Kidney epithelial cell (primary cell): ENCODE measurements at places on chromosomes 2 and 18.
A peak's percentile ranks its signal among the peaks of the same experiment; 100 is the strongest.

DNA sequence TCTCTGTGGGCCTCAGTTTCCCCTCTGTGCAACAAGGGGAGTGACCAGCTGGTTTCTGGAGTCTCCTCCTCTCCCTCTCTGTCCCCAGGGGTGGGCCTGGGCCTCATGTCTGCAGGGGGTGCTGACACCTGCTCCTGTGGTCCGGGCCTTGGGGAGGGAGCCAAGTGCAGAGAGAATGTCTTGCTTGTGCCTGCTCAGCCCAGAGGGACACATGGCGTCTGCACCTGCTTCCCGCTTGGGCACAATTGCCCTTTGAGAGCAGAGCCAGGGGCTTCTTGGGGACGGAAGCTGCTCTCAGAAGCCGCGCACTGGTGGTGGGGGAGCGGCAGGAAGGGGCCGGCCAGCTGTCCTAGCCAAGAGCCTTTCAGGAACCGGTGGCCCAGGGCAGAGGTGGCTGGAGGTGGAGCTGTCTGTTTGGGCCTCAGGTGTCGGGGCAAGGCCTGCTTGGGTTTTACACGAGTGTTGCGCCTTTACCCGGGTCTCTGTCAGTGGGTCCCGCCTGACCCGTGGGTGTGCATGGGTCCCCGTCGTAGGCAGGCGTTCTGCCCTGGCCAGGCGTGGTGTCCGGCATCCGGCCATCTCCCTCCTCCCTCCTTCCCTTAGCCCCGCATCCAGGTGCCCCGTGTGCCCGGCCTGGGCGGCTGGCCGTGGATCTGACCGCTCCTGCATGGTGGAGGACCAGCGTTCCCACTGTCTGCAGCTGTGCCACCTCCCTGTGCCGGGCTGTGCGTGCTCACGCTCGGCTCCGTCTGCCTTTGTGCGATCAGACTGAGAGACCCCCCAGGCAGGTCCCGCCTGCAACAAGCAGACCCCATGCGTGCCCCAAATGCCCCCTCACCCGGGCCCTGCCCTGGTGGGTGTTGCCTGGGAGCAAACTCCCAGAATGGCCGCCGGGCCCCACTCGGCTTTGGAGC is 4.0 kb downstream of the NEU4 start:
- DNase-seq, result no peak

GRCh38 chr2:111716905-111717775 is 166.9 kb downstream of the ANAPC1 start:
- DNase-seq, result no peak

DNA sequence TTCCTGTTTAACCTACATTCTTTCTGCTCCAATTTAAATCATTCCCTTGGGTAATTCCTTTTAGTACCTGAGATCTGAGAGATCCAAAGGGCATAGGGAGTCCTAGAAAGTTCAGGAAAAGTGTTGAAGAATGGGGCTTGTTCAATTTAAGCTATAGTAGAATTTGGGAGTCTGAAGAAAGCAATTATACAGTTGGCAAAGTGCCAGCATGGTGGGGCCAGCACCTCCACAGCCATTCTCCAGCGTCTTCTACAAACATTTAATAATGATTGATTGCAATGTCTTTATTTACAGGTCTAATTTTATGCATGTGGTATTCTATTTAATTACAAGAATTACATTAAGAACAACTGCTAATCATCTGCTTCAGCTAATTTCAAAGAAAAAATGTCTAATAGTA is 957.7 kb upstream of the GYPC start:
- no peak for DNase-seq

- DNase-seq, result no peak
These were observed 42.8 kb upstream of the SIGLEC15 start for GRCh38 chr18:45782662-45783061.

- DNase-seq, result no peak
These were observed 11.1 kb upstream of the RAB17 start for GRCh38 chr2:237601453-237602116.

GRCh38 chr2:84891355-84892010 is 10.6 kb upstream of the TRABD2A start:
- no peak for DNase-seq

- DNase-seq, result no peak
These were observed 143.0 kb downstream of the TSN start for GRCh38 chr2:121898483-121898882.

GRCh38 chr2:20745924-20746555 is 76.9 kb downstream of the LDAH start:
- DNase-seq, result peak; percentile 58

GRCh38 chr2:216555274-216555673 is 56.6 kb downstream of the RPL37A start:
- DNase-seq, result no peak

GRCh38 chr2:64259312-64259711 is 115.1 kb upstream of the PELI1 start:
- DNase-seq, result no peak

GRCh38 chr2:196590286-196590685 is 49.2 kb upstream of the CCDC150 start:
- no peak for DNase-seq

GRCh38 chr2:85741211-85741832 is 12.5 kb upstream of the ATOH8 start:
- no peak for DNase-seq

- peak; percentile 2 for DNase-seq
These were observed 155.0 kb downstream of the ARHGAP15 start for GRCh38 chr2:143284087-143284675.

- no peak for DNase-seq
These were observed 284.7 kb downstream of the LRRTM1 start for GRCh38 chr2:80019571-80020460.

DNA sequence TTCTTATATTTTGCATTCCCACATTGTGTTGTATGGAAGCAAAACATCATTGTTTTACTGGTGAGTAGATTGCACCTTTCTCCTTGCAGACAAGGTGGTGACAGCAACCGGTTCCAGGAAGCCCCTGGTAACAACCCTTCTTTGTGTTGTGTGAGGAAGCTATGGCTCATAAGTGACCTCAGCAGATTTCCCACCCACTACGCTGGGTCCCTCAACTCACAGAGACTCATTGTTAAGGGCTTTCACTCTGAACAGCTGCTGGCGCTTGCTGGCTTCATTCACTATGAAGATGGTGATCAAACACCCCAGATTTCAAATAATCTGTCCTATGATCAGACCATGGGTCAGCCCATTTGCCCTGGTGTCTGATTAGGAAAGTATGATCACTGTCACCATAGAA is 53.4 kb downstream of the WIPF1 start:
- no peak for DNase-seq

DNA sequence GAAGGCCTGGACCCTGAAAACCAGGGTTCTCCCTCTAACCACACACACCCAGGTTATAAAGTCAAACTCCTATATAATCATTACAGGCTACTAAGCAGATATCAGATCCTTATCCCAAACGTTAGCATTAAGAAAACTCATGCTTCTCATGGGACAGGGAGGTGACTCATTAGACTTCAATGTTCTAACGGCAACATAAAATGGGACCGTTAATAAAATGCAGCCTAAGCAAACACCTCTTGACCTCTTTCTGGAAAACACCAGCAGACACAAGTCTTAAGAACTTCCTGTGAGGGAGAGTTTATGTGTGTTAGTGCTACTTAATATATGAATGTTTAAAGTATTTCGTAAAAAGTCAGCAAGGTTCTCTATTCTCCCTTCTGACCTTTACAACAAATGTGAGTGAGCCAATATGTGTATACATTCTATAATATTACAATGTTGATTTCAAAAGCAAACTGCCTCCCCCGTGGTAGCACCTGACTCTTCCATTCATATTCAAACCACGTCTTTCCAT is 31.7 kb downstream of the LPIN2 start:
- DNase-seq, result peak; percentile 92

- DNase-seq, result peak; percentile 48
These were observed 61.8 kb upstream of the GPR45 start for GRCh38 chr2:105179469-105180372.

DNA sequence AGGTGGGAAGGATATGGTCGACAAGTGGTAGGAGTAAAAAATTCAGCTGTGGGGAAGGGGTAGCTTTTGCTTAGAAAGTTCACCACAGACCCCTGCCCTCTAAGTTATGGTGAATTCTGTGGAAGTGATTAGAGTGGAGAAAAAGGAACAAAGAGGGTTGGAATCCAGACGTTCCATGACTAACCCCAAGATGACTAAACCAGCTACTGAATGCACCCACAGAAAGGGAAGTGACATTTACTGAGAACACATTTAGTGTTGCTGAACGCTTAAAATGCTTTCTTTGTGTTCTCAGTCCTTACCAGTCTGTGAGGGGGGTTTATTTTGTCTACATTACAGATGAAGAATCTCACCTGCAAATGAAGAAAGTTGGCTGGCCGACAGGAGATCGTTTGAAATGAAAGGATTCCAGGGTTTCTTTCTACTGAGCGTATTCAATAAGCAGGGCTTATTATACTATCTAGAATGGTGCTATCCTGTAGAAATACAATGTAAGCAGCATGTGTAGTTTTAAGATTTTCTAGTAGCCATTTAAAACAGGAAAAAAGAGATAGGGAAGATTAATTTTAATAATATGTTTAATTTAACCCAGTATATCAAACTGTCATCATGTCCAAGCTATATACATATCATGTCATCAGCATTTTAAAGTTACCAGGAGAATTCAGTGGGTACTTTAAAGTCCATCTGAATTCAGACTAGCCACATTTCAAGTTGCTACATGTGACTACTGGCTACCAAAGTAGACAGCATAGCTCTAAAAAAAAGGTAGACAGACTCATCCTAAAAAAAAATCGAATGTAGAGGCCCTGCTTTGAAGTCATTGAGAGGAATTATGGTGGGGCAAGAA is 60.1 kb downstream of the LIMS1 start:
- peak; percentile 94 for DNase-seq

DNA sequence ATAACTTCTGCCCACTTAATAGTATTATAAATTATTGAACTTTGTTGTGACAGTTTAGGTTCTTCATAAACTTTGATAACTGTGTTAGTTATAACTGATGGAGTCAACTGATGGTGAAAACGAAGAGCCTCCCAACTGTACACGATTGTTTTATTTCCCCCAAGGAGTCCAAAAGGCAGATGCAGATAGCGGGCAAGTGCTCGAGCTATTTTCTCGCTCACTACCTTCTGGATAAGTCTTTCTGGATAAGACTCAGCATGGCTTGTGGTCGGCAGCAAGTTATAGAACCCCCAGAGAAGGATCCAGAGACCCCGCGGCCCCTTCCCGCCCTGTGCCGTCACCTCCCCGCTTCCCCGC is 517 bp downstream of the GCFC2 start:
- DNase-seq, result no peak

- DNase-seq, result no peak
These were observed 16.2 kb downstream of the HNMT start for GRCh38 chr2:137980459-137980858.

DNA sequence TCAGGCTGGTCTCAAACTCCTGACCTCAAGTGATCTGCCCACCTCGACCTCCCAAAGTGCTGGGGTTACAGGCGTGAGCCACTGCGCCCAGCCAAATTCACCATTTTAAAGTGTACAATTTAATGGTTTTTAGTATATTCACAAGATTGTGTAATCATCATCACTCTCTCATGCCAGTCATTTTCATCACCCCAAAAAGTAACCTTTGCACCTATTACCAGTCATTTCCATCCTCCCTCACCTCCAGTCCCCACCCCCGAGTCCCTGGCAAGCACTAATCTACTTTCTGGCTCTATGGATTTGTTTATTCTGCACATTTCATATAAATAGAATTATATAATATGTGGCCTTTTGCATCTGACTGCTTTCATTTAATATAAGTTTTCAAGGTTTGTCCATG is 10.8 kb downstream of the PCBP1 start:
- DNase-seq, result no peak

DNA sequence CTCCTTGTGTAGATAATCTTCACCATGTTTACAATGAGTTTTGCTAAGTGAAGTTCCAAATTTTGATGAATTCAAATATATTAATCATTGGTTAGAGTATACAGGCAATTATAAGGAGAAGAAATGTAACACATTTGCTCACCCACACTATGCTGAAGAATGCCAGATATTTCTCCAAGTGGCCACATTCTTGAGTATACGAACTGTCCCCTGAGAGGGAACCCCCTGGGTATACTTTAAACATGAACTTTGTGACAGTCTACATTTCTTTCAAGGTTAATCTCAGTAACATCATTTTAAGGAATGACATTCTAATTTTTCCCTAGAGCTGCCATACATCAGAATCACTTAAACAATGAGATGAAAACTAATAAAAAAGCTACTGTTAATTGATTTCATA is 39.8 kb upstream of the CDKL4 start:
- no peak for DNase-seq

DNA sequence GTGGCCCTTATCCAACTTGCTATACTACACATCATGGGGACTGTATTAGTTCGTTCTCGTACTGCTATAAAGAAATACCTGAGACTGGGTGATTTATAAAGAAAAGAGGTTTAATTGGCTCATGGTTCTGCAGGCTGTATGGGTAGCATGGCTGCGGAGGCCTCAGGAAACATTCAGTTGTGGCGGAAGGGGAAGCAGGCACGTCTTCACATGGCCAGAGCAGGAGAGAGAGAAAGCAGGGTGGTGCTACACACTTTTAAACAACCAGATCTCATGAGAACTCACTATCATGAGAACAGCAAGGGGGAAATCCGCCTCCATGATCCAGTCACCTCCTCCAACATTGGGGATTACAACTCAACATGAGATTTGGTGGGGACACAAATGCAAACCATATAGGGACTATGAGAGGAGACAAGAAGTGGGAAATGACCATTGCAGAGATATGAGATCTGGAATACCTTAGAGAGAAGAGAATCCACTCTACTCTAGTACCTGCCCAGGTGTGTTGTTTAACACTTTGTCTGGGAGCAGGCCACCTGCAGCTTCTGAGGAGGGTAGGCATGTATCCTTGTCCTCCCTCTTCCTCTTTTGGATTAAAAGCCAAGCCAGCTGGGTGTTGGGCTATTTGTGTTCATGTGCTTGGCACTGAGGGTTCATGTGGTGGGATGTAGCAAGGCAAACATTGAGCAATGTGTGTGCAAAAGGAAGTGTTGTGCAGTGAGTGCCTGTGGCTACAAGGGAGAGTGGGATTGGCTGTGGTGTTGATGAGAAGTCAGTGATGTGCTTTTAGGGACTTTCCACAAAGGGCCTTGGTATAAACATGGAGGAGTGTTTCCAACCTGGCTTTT is 22.8 kb downstream of the TTLL4 start:
- DNase-seq, result peak; percentile 62

DNA sequence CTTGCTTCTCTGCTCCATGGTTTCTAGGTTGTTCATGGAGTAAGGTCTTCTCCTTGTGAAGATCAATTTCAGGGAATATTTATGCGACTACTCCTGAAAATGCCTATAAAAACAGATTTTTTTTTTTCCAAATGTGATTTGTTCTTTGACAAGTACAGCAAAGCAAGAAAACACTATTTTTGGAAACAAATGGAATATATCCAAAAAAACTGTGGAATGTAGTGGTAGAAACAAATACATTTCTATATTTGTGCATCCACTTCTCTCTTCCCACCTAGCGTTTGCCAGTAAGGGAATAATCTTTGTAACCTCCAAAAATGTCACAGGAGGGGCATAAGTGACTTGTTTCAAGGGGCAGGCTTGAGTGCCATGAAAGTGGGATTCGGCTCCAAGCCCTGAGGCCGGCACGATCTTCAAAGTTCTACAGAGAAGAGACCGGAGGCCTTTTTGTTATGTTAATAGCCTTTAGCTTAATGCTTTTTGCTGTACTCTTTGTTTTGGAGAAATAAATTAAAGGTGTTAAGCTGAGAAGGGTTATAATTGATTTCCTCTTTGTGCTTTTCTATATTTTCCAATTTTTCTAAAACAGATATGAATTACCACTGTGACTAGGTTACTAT is 200.6 kb downstream of the NRP2 start:
- DNase-seq, result no peak

- no peak for DNase-seq
These were observed 3.0 kb downstream of the WDR75 start for GRCh38 chr2:189444322-189444721.
